ENCODE measurements at places on chromosomes 7 and 10. TPM values are rescaled to one million over a fixed set of nuclear protein-coding genes. Genes with fewer than 3 reads are reported as not detected.

GRCh38 chr10:124820121-124820520, 18.5 kb downstream of the ABRAXAS2 start:
- no peak for DNase-seq

DNA sequence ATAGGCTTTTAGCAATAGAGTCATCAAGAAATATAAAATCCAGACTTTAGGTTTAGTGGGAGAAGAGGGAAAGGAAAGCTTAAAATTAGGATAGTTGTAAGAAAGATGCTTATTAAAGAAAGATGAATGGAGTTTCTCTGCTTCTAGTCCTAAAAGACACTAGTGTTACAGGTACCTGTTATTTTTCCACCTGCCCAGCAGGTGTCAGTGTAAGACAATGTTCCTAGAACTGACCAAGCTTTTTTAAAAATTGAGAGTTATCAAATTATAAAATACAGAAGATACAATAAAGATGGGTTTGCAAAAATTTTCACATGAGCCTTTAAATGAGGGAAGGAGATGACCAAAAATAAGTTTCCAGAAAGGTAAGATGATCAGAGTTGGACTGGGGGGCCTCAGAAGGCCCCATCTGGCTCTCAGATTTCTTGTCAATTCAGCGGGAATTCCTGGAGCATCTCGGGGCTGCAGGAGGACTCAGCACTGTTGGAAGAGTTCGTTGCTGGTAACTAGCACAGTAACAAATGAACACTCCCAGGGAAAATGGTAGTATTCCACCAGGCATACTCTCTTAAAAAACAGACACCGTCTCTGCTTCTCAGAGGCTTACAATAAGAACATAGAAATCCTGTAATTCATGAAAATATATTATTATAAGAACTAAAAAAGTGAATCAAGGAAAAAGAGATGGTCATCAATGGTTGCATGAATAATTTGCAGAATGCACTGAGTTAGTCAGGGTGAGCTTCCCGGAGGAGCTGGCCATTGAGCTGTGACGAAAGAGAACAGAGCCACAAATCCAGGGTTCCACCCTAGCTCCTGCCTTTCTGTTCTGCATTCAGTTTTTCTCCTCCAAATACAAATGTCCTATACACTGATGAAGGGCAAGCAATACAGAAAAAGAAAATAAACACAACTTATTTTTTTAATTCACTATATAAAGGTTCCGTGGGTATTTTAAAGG, 71.8 kb upstream of the PIK3CG start:
- no peak for DNase-seq

DNA sequence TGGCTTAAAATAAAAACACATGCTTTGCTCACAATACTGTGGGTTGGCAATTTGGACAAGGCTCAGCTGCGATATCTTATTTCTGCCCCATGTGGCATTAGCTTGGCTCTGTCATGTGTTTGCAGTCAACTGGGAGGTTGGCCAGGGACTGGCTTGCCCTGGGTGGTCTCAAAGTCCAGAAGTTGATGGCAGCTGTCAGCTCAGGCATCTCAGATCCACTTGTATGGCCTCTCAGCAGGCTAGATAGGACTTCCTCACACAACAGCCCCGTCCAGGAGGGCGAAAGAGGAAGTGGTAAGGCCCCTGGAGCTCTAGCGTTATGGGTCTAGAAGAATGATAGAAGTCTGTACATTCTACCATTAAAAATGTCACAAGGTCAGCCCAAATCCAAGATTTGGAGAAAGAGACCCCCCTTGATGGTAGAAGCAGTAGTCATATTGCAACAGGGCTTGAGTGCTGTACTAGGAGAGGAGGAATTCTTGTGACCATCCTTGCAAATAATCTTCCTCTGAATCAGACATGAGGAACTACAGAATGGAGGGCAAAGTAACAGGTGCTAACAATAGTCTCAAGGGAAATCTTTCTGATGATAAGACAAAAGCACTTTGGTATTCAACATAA, 166.2 kb downstream of the FAM107B start:
- DNase-seq: no peak

GRCh38 chr7:139051655-139052054, 15.8 kb upstream of the ZC3HAV1L start:
- DNase-seq: no peak

- DNase-seq: no peak
Observed at GRCh38 chr7:70714506-70715038, 417.4 kb upstream of the GALNT17 start.

DNA sequence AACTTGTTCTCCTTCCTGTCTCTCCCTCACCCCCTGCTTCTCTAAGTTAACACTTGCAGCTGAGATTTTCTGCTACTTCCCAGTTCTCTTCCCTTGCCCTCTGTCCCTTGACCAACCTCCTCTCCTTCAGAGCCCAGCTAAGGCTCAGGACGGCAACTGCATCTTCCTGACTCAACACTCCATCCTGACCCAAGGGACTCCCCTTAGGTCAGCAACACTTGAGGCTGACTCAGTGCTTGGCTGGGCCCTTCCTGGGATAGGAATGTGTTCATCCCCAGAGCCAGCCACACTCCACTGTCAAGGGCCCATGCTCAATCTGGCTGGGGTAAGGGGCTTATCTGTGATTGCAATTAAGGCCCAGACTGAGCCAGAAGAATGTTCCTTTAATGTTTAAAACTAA, 3.4 kb downstream of the CALHM2 start:
- no peak for DNase-seq

DNA sequence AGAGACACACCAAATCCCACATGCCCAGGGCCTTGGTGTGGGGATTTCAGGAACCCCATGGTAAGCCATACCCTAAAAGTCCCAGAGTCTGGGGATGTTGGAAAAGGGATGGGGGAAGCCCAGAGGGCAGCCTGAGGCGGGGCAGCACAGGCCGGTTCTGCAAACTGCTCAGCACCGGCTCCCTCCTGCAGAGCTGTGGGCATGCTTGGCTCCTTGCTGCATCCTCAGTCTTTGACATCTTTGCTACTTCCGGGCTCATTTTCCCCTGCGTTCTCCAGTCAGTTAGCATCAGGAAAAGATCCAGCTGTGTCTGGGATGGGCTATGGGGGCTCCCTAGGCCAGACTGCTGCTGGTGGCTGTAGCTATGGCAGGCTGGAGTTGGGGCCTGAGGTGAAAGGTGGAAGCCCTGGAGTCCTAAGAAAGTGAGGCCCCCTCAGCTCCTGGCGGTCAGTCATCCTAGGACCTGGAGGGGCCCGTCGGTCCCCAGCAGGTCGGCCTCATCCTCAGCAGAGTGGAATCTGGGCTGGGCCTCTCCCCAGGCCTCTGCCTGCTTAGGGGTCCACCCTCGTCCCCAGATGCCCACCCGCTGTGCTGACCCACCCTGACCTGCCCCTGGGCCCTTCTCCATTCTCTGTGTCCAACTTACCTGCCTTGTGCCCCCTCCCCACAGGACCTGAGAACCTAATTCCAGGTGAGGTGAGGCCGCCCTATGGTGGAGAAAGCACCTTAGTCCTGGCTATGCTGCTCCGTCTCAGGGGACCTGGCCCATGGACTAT, 9.3 kb downstream of the TBATA start:
- DNase-seq: peak; percentile 51

DNA sequence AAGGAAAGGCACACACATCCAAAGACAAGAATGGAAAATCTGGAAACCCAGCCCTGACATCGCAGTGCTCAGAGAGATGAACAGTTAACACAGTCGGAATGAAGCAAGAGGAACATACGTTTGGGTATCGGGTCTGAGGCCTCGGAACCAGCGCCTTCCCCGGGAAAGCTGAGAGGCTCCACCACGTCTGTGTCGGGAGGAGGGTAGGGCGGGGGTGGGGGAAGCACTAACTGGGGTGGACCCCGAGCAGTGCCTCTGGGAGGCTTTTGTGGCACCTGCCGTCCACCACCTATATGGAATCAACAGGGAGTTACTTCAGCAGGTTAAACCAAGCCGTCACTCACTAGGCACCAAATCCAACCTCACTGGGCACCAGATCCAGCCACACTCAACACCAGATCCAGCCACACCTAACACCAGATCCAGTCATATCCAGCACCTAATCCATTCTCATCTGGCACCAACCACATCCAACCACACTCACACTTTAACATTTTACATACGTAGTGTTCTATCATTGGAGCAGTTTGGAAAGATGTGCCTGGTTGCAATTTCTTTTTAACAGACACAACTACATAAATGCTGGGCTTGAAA, 233.6 kb downstream of the COBL start:
- DNase-seq: no peak

DNA sequence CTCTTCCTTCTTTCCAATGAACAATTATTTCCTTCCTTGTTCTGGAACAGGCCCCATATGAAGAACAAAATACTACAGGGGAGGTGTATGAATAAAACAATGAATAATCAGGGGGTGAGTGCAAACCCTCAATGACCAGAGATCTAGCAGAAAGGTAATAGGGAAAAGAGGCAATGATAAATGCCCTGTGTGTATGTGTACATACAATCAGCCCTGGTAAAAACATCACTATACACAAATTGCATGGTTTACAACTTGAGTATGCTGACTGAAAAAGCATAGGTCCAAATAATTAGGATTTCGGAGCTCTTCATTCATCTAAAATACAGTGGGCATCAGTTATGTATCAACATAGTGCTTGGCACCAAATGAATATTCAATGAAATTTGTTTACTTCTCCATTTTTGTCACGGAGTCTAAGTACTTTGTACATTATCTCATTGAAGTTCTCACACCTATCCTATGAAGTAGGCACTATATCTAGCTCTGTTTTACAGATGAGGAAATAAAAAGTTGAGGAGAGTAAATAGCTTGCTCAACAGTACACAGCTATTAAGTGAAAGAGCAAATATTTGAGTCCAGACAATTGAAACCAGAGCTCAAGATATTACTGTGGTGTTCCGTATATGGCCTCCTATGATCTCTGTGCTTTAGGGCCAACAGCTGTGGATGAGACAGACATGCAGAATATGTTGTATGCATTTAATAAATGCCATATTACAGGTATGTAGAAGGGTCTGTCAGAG, 1065.4 kb downstream of the SORCS3 start:
- no peak for DNase-seq

DNA sequence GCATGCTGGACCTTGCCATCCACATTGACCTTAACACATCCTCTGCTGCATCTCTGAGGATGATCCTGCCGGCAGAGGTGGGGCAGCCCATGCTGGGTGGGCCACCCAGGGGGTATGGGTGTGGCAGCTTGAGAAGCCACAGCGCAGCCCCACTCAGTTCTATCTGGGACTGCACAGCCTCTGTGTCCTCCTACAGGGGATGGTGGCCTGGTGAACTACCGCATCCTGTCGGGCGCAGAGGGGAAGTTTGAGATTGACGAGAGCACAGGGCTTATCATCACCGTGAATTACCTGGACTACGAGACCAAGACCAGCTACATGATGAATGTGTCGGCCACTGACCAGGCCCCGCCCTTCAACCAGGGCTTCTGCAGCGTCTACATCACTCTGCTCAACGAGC, 12.2 kb upstream of the C10orf105 start:
- DNase-seq: no peak

GRCh38 chr10:119613741-119614140, 17.0 kb upstream of the TIAL1 start:
- DNase-seq: no peak

DNA sequence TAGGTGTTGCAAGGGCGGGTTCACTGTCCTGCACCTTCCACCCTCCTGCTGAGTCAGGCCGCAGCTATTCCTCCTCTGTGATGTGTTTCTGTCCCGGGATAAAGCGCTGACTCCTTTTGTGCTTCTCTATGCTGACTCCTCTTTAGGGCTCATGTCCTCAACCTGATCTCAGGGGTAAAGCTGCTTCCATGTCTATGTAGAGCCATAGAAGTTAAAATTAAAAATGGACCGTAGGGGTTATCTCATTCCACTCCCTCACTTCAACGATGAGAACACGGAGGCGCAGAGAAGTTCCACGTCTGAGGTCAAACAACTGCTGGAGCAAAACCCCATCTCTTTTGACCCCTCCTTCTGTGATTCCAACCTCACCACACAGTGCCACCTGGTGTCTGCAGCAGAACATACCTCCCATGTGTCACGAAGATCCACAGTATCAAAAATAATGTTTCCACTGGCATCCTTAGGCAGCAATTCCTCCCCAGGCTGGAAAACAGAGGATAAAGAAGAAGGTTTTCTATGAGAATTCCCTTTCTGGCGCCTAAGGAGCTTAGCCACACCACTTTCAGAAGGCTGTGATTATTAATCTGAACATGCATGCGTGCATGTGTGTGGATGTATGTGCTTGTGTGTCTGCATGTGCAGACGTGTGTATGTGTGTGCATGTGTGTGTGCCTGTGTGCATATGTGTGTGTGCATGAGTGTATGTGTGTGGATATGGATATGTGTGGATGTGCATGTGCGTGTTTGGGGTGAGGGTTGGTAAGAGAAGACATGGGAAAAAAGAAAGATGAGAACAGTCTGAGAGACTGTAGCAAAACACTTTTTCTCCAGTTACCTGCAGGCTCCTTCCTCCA, 81.2 kb upstream of the UCN3 start:
- DNase-seq: no peak

Gene BICC1
- total RNA-seq: 35.5 TPM

Gene H2BK1
- not detected for total RNA-seq
